ENCODE measurements at places on chromosomes 11 and 22. TPM values are rescaled to one million over a fixed set of nuclear protein-coding genes. Genes with fewer than 3 reads are reported as not detected.

GRAP2 gene
- not detected for total RNA-seq

OTUB1 gene
- 60.2 TPM for total RNA-seq

TRIM48 gene
- not detected for total RNA-seq

IRAG1 gene
- 7.0 TPM for total RNA-seq

GGT5 gene
- 1.2 TPM for total RNA-seq

HEPHL1 gene
- not detected for total RNA-seq

ABCC8 gene
- total RNA-seq: not detected

CCDC157 gene
- 2.3 TPM for total RNA-seq

TREH gene
- total RNA-seq: not detected

GRIA4 gene
- not detected for total RNA-seq

PDGFB gene
- not detected for total RNA-seq

CTTN gene
- total RNA-seq: 551 TPM

OR2AT4 gene
- total RNA-seq: not detected

OR52H1 gene
- 0.73 TPM for total RNA-seq

KCNQ1 gene
- total RNA-seq: under 0.01 TPM

NEFH gene
- total RNA-seq: 0.44 TPM

VWCE gene
- total RNA-seq: 8.4 TPM

SPATA19 gene
- total RNA-seq: not detected

PGA5 gene
- total RNA-seq: 0.29 TPM

CPT1B gene
- 3.6 TPM for total RNA-seq

SERPING1 gene
- 9.6 TPM for total RNA-seq

CDCA5 gene
- 1.2 TPM for total RNA-seq

MUC5B gene
- total RNA-seq: not detected

SLC35C1 gene
- 13.7 TPM for total RNA-seq

MRGPRX2 gene
- total RNA-seq: not detected

MIAT gene
- 1.3 TPM for total RNA-seq

MS4A15 gene
- total RNA-seq: not detected

SCO2 gene
- total RNA-seq: 4.1 TPM

NADSYN1 gene
- 63.7 TPM for total RNA-seq

PYGM gene
- total RNA-seq: 1.3 TPM

USP2 gene
- total RNA-seq: 0.29 TPM

MPEG1 gene
- not detected for total RNA-seq

OLFML1 gene
- 26.8 TPM for total RNA-seq

MCHR1 gene
- 1.5 TPM for total RNA-seq

Measured in smooth muscle cell of trachea (primary cell).